Stimulated activated CD4-positive, alpha-beta T cell treated with anti-CD3 and anti-CD28 coated beads, Interleukin-4, amount 100 ng/mL, for 1 hour (primary cell): ENCODE measurements at places on chromosomes 6 and 20.

DNA sequence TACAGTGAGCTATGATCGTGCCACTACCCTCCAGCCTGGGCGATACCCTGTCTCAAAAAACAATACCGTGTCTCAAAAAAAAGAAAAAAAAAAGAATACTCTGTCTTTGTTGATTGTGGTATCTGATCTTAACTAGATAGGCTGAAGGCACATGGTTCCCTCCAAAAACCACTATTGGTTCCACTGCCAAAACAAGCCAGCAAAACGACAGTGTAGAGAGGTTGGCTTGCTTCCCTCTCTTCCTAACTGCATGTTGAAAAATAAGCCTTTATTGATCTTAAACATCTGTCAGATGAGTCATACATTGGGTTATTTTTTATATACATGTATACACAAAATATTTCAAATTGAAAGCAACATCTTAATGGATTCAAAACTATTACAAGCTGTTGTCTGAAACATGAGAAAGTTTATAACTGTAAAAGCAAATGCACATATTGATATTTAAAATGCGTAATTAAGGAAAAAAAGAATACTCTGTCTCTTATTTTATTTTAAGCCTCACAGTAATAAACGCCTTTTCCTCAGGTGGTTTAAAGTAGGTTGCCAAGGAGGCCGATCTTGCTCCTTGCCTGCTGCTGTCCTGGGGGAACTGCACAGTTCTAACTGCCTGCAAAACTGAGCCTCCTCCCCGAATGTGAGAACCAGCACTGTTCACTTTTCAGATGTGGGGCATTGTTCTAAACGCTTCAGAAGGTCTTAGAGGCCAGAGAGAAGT is 7.0 kb upstream of the NINL start:
- DNase-seq: no peak

- DNase-seq: no peak
Measured at GRCh38 chr6:134826889-134827737, 122.8 kb downstream of the ALDH8A1 start.

GRCh38 chr20:19601126-19601810 is 156.8 kb upstream of the RIN2 start:
- DNase-seq: no peak

GRCh38 chr6:156731396-156731795 is 45.8 kb upstream of the ARID1B start:
- no peak for DNase-seq

DNA sequence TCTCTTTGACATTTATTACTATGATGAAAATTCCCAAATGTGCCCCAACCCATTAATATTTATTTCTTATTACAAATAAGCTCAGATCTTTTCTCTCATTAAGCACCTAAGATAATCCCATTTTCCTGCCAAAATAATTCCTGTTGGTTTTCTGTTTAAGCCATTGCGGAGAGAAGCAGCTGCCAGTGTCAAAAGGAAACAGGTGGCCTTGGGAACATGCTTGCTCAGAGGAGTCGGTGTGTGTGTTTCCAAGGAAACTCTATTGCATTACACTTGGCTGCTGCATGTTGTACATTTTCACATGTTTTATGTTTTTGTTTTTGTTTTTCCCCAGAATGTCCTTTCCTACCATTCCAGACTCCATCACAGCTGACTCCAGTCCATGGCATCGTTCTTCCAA is 56.4 kb downstream of the CD24 start:
- no peak for DNase-seq

DNA sequence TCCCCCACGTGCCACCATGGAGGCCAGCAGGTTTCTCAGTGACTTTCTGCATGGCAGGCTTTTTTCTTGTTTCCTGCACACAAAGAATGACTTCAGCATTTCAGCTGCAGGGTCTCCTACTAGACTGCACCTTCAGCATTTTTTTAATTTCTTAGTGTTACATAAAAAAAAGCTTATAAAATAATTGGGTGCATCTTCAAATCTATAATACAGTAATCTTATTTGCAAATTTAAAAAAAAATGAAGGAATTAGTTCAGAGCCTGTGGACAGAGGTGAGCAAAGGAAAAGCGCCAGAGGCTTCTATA is 57.6 kb downstream of the FAM50B start:
- no peak for DNase-seq

DNA sequence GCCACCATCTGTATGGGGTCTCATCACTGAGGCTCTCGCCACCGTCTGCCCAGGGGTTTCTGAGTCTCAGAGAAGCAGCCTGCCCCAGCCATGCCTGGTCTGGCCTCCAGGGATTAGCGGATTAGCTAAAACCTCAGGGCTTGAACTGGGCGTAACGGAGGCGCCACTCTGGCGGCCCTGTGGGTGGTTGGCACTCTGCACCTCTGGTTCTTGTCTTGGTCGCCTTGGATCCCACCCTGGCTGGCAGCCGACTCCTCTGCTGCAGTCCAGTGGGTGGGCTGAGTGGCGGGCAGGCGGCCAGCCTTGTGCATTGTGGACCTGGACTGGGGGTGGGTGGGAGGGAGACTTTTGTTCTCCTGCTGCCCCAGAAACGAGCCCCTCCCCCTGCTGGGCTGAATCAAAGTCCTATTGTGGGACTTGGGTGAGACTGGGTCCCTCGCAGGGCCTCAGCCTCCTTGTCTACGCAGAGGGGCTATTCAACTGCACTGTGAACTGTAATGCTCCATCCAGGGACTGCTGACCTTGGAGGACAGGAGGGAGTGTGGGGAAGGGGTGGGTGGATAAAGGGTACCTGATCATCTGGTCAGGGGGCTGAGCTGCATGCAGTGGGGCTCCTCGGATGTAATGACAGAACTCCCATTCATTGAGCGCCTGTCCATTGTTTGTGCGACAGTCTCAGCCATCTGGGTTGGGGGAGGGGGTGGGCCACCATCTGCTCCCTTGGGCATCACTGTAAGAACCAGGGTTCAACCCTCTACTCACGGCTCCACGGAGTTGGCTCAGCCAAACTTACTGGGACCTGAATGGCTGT is 23.9 kb downstream of the SUN5 start:
- DNase-seq: no peak

DNA sequence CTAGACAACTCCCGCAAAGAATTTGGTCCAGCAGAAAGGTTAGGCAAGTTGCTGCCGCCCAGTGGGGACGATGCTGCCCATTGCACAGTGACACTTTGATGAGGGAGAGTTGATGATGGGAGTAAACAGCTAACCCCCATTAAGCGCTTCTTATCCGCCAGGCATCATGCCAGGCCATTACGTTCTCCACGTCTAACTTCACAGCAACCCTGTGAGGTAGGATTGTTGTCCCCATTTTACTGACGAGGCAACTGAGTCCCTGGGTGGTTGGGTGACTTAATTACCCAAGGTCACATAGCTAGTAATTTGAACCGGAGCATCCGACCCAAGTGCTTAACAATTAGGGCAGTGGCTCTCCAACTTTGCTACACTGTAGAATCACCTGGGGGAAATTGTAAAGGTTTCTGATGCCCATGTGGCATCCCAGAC is 738 bp downstream of the RALGAPB start:
- DNase-seq: no peak

DNA sequence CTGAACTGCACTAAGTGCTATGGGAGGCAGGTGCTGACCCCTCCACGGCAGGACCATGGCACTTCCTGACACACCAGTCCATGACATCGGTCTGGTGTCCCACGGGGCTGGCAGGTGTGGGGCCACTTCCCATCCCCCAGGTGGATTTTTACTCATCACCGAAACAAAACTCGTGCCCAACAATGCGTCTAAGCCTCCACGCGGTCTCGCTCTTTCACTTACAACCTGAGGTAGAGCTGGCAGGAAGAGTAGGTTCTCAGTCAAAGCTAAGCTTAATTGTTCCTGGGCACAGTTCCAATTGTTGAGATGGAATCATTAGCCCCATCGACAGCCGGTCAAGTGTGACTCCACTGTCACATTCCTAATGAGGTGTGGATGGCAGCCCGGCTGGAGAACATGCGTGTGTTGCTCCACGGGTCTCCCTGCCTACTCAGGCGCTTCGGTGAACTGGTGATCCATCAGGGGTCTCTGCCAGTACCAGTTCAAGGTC is 125.7 kb downstream of the SLC23A2 start:
- no peak for DNase-seq

GRCh38 chr6:75800708-75801505 is 51.9 kb downstream of the MYO6 start:
- no peak for DNase-seq

DNA sequence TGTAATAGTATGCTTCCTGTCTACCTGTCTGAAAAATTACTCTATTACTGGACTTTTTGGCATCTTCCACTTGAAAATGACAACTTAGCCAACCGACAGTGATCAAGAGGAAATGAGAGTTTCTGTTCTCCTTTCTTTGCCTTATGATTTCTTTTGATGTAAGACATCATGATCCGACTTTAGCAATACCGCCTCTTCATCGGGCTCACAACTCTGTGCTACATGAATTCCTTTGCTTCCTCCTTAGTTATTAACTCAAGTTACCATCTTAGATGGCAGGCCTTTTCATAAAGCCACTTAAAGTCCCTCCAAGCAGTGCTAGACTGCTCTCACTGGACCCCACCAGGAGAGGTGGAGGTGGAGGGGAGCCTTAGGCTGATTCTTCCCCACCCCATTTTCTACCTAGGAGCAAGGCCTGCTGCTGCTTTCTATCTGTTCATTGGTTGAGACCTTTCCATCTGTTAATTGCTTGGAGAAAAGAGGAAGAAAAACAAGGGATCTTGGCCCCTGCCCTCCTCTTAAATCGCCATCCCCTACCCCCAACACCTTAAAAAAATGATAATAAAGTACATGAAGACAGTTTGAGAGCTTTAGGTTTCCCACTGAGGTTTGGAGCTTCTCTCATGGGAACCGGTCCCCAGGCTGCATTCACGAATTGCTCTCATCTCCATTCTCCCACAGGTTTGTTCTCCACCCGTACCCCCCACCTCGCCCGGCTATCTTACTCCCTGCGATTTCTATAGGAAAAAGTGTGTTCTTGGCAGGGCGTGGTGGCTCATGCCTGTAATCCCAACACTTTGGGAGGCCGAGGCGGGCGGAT is 21.6 kb upstream of the MCM3 start:
- DNase-seq: no peak

GRCh38 chr20:60039526-60039925 is 81.3 kb downstream of the CDH26 start:
- DNase-seq: no peak

DNA sequence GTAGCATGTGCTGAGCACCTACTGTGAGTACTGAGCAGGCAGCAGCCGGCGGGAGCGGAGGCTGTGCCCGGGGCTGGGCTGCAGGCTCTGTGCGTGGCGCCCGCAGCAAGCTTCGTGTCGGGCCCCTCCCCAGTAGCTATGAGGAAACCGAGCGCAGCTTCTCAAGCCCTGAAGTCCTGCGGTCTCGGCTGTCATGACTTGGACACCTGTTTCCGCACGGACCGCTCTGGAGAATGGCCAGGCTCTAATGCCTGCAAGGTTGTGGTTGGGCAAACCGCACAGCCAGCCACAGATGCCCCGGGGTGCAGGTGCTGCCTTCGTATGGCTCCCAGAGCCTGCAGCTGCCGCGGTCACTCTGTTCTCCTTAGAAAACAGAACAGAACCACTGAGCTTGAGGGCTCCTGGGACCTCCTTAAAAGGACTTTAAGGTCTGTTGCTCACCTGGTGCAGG is 33.7 kb downstream of the PYGB start:
- DNase-seq: no peak

DNA sequence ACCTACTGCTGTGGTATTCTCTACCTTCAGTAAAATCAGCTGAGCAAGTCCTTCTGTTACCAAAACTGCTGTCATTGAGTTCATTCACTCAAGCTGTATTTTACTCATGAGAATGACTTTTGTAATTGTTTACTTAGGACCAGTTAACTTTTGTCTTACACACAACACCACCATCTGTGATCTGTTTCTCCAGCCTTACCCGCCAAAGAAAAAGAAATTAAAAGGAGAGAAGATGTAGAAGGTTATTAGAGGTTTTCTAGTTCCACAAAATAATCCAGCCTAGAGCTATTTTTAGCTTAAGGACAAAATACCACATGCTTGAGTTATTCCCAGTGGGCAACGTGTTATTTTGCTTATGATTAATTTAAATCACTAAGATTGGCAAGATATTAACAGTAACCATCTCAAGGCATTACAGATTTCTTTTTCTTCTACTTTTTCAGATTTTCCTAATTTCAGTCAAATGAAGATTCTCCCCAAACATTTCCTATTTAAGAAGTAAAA is 38.2 kb downstream of the FAM8A1 start:
- no peak for DNase-seq

DNA sequence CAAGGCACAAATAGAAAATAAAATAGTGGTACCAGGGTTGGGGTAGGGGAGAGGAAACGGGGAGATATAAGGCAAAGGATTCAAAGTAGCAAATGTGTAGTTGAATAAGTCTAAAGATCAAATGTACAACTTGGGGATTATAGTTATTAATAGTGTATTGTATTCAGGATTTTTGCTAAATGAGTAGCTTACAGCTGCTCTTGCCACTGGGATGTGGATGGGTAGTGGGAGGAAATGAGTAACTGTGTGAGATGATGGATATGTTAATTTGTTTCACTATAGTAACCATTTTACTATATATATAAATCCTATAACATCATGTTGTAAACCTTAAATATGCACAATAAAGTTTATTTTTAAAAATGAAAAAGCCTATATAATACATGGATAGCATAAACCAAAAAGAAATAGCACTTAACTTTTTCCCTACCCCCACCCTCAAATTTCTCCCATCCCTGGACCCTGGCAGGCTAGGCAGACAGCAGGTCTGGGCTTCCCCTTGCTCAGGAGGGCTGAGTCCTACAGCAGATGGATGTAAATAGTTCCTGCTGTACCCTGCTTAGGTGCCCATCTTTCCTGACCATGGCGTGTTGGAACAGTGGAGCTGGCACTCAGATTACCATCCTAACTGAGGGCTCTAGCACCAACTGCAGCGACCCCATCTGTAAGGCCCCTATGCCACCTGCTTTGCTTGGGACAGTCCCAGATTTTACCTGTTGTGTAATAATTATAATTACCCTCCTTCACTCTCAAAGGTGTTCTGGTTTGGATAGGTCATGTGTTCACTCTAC is 28.6 kb upstream of the PBOV1 start:
- DNase-seq: no peak

DNA sequence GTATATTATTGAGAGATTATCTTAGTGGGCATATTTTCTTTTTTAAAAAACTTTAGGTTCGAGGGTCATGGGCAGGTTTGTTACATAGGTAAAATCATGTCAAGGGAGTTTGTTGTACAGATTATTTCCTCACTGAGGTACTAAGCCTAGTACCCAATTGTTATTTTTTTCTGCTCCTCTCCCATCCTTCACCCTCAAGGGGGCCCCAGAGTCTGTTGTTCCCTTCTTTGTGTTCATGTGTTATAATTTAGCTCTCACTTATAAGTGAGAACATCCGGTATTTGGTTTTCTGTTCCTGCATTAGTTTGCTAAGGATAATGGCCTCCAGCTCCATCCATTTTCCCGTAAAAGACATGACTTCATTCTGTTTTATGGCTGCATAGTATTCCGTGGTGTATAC is 247.9 kb upstream of the RAB32 start:
- no peak for DNase-seq

- DNase-seq: no peak
Measured at GRCh38 chr6:14865531-14866100, 380.3 kb upstream of the JARID2 start.

GRCh38 chr6:112252571-112253497 is 1.5 kb downstream of the LAMA4 start:
- no peak for DNase-seq
